Lower lobe of right lung (tissue), 2 donors: ENCODE measurements at places on chromosomes 4 and X. TPM values are rescaled to one million over a fixed set of nuclear protein-coding genes. Genes with fewer than 3 reads are reported as not detected.

DNA sequence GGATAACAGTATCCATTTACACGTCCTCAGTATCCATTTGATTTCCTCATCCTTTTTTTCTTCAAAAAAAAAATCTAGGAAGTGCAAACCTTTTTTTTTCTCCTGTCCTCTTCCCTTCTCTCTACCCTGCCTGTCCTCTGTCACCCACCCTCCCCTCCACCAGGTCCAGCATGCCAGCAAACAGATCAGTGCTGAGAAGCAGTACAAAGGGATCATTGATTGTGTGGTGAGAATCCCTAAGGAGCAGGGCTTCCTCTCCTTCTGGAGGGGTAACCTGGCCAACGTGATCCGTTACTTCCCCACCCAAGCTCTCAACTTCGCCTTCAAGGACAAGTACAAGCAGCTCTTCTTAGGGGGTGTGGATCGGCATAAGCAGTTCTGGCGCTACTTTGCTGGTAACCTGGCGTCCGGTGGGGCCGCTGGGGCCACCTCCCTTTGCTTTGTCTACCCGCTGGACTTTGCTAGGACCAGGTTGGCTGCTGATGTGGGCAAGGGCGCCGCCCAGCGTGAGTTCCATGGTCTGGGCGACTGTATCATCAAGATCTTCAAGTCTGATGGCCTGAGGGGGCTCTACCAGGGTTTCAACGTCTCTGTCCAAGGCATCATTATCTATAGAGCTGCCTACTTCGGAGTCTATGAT lies 1.7 kb downstream of the SLC25A4 start:
- DNase-seq = no peak

DNA sequence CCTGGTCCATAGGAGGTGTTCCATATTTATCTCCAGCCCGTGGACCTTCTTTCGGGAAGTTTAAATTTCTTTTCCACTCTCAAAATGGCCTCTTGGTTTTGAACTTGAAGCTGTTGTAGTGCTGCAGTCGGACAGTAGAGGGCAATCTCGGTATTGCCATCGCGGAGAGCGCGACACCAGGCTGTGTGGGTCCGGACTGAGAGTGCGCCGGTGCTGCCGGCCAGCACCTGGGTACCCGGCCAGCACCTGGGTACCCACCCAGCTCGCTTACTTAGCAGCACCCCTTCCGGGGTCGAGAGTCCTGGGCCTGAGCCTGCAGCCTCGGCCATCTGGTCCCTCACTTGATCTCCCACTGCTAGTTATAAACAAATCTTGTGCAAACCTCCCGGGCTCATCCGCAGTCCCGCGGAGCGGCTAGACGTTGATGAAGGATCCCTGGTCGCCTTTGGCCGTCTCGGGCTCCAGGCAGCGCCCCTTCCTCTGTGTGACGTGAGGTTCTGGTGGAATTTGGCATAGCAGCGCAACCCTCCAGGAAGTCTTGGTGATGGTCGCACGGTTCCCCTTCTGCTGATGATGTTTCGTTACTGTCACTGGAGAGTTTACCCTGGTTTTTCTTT lies 18.0 kb downstream of the FAM9A start:
- DNase-seq = no peak

Gene ZNF141
- total RNA-seq = 23.9 TPM

- DNase-seq = no peak
Observed at GRCh38 chr4:66000510-66001117, 330.3 kb upstream of the EPHA5 start.

DNA sequence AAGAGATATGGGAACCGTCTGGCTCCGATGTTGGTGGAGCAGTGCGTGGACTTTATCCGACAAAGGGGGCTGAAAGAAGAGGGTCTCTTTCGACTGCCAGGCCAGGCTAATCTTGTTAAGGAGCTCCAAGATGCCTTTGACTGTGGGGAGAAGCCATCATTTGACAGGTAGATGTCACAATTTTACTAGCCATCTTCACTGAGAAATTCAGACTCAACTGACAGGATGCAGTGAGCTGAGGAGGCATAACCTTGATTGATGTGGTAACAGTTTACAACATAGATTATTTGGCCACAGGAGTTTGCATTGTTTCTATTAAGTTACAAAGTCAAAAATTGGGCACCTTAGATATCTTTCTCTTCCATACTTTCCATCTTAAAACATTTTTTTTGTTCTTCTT lies 417.7 kb downstream of the MAPK10 start:
- no peak for DNase-seq

GRCh38 chr4:160175064-160175643 lies 1072.3 kb downstream of the RAPGEF2 start:
- no peak for DNase-seq

GRCh38 chrX:54950730-54951375 lies 30.2 kb downstream of the TRO start:
- no peak for DNase-seq

GRCh38 chr4:14864365-14865030 lies 137.8 kb upstream of the CPEB2 start:
- no peak for DNase-seq

DNA sequence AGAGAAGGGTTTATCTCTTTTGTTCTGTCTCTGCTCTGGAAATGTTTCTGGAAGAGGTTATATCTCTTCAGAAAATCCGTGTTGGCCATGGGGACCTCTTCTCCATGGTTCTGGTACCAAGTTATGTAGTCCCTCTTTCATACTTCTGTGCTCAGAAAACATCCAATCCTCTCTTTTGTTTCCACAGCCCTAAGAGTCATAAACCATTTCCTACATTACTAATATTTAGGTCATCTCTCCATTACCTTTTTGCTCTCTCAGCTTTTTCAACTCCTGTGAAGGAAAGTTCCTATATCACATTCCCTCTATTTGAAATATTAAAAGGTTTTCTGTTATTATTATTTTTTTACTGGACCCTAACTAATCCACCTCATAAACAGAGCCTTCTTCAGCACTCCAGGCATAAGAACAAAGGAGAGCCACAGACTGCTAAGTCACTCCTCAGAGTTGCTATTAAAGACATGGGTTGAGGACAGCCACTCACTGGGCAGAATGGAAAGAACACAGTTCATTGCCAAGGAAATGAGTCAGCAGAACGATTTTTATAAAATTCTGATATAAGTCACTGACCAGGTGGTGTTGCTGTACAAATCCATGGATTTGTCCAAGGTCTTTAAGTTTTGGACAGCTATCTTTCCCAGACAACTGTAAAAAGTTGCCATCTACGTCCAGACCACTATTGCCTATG lies 122.4 kb upstream of the NPY2R start:
- DNase-seq = no peak
